ENCODE measurements at places on chromosomes 1 and 21. TPM values are rescaled to one million over a fixed set of nuclear protein-coding genes. Genes with fewer than 3 reads are reported as not detected.

The CYP4A22 gene
- total RNA-seq = not detected

The NR1I3 gene
- total RNA-seq = not detected

The GPR153 gene
- 3.4 TPM for total RNA-seq

The LRRC3 gene
- total RNA-seq = 2.1 TPM

The PLA2G2C gene
- not detected for total RNA-seq

The KLF17 gene
- 0.48 TPM for total RNA-seq

The DYRK1A gene
- total RNA-seq = 12.0 TPM

The VHLL gene
- total RNA-seq = not detected

The CFAP107 gene
- not detected for total RNA-seq

The ZNF593OS gene
- not detected for total RNA-seq

The GNG4 gene
- total RNA-seq = 13.7 TPM

The MGST3 gene
- 201 TPM for total RNA-seq

The FMO1 gene
- not detected for total RNA-seq

The F13B gene
- not detected for total RNA-seq

The NTNG1 gene
- not detected for total RNA-seq

The FCRL2 gene
- total RNA-seq = not detected

The RGS16 gene
- total RNA-seq = 0.40 TPM

The ATAD3C gene
- not detected for total RNA-seq

The RNF19B gene
- 18.9 TPM for total RNA-seq

The DNAI4 gene
- 0.51 TPM for total RNA-seq

The FABP3 gene
- total RNA-seq = not detected

The GON4L gene
- total RNA-seq = 13.5 TPM

The S1PR1 gene
- total RNA-seq = 0.10 TPM

The PCSK9 gene
- 3.0 TPM for total RNA-seq

The ZNF683 gene
- not detected for total RNA-seq

The HPCAL4 gene
- 0.25 TPM for total RNA-seq

The FNDC10 gene
- 8.8 TPM for total RNA-seq

The HES2 gene
- total RNA-seq = 2.6 TPM

The TSPEAR gene
- not detected for total RNA-seq

The LPAR3 gene
- total RNA-seq = 0.16 TPM

The SLFNL1 gene
- not detected for total RNA-seq

The LEMD1 gene
- total RNA-seq = not detected

The HMCN1 gene
- 0.01 TPM for total RNA-seq

The SPATA21 gene
- total RNA-seq = not detected

The TFF2 gene
- total RNA-seq = not detected

The TMEM269 gene
- total RNA-seq = 0.15 TPM

The SPRR1A gene
- not detected for total RNA-seq

The NBPF8 gene
- 5.1 TPM for total RNA-seq

The OR2L3 gene
- not detected for total RNA-seq

The OLFM3 gene
- total RNA-seq = not detected

The WNT4 gene
- 0.17 TPM for total RNA-seq

The PLCH2 gene
- total RNA-seq = 0.53 TPM

The SETDB1 gene
- total RNA-seq = 26.1 TPM

The SEC16B gene
- total RNA-seq = 1.3 TPM

The LHX4 gene
- total RNA-seq = 0.27 TPM

The YTHDF2 gene
- total RNA-seq = 57.5 TPM

The CHRM3 gene
- total RNA-seq = 0.16 TPM

The GORAB gene
- 6.4 TPM for total RNA-seq

The SASS6 gene
- total RNA-seq = 4.0 TPM

The DLGAP3 gene
- 0.22 TPM for total RNA-seq

The SHISAL2A gene
- total RNA-seq = 0.28 TPM

The GBP5 gene
- total RNA-seq = 0.09 TPM

The PEAR1 gene
- total RNA-seq = 7.2 TPM

The LAPTM5 gene
- total RNA-seq = 0.24 TPM

The LIPI gene
- total RNA-seq = not detected

The AMY1C gene
- total RNA-seq = not detected

Data from A549 treated with Mapracorat at 1 μM for 4 hours (cell line).